ENCODE measurements at places on chromosomes 11 and 22. TPM values are rescaled to one million over a fixed set of nuclear protein-coding genes. Genes with fewer than 3 reads are reported as not detected.

DNA sequence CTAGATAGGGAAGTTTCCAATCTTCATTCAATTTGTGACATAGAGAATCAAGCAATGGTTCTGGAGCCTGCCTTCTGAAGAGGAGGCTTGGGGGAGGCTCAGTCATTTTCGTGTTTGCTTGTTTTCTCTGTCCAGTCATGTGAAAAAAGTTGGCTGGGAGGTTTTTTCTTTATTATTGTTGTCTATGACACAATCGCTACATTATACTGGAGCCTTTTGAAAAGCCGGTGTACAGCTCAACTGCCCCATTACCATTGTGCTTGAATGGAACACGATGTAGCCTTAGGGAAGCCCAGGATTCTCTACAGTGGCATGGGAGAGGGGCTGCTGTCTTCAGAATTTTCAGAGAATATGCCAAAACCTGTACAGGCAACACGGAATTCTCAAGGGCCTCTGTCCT lies 57.9 kb upstream of the NCAM1 start:
- DNase-seq: no peak

- DNase-seq: no peak
These were observed 29.8 kb downstream of the TEAD1 start for GRCh38 chr11:12704049-12704448.

GRCh38 chr11:116980136-116980793 lies 118.0 kb downstream of the SIK3 start:
- peak; percentile 50 for DNase-seq

KLHDC7B gene
- 2.3 TPM for total RNA-seq

DNA sequence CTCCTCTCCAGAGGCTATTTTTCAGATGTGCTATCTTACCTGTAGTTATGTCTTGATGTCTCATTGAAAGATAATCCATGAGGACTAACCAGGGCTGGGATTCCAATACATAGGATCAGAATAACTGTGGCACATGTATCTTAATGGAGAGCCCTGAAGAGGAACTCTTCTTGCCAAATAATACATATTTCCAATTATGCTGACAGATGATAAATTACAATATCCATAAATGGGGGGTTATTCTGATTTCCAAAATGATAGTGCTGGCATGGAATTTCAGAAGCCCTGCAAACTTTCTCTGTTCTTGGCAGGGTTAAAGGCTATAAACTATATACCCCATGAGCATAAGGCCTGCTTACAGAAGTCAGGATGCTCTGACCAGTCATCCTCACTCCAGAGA lies 154.2 kb downstream of the ATG16L2 start:
- DNase-seq: no peak

DNA sequence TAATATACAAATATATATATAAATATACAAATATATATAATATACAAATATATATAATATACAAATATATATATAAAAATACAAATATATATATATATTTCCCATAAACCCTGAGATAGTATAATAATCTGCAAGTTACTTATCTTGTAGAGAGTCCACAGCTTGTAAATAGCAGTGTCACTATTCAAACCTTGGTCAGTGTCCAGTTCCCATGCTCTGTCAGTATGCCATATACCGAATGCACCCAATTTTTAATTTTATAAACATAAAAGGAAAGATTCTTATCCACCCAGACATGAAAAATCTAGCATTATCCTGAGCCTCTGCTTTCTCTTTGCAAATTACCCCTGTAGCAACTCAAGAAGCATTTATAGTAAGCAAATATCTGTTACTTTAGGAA lies 21.6 kb upstream of the CTSC start:
- DNase-seq: no peak

DNA sequence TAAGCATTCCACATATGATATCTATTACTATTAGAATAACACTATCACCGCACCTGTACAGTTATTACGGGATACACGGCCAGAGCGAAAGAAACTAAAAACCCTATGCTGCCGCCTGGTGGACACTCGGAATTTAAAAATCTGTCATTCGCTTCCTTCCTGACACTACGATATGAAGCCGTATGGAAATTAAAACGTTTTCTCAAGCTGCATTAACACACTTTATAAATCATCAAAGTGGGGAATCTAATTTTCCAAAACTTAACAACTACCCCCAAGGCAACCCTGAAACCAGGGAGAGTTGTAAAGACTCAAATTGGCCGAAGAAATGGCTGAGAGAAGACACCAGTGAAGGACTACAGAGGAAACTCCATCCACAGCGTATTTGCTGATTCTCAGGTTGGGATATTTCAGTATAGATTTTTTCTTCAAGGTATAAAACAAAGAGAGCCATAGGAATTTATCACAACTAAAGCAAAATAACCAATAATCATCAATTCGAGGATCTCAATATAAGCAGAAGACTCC lies 1.4 kb downstream of the CCDC73 start:
- peak; percentile 72 for DNase-seq

DNA sequence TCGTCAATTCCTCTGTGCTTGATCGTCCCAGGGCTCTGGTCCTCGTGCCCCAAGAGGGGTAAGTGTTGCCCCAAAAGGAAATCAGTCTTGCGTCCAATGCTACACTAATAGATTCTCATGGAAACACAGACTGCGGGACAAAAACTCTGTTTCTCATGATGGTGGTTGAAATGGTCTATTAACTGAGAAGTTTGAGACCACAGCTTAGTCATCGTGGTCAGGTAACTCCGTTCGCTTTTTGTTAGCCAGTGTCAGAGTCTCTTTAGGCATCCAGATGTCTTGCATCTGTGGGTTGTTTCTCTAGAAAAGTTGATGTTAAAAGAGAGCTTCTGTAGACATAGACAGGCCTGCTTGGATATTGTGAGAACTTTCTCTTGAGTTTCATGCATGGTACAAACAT lies 104.6 kb upstream of the SORL1-AS1 start:
- no peak for DNase-seq

DNA sequence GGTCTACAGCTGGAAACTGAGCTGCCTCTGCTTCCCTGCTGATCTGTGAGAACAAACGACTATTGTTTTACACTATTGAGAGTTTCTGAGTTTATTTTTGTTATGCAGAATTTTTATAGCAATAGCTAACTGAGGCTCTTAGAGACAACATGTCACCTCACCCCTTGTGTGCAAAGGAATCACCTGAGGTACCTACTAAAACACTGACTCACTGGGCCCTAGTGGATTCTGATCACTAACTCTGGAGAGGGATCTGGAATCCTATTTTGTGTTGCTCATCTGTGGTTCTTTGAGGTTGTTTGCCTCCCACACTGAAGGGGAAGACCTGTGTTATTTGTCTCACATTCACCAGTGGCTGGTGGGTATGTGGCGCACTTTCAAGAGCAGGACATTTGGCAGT lies 13.4 kb upstream of the B3GAT1 start:
- no peak for DNase-seq

DNA sequence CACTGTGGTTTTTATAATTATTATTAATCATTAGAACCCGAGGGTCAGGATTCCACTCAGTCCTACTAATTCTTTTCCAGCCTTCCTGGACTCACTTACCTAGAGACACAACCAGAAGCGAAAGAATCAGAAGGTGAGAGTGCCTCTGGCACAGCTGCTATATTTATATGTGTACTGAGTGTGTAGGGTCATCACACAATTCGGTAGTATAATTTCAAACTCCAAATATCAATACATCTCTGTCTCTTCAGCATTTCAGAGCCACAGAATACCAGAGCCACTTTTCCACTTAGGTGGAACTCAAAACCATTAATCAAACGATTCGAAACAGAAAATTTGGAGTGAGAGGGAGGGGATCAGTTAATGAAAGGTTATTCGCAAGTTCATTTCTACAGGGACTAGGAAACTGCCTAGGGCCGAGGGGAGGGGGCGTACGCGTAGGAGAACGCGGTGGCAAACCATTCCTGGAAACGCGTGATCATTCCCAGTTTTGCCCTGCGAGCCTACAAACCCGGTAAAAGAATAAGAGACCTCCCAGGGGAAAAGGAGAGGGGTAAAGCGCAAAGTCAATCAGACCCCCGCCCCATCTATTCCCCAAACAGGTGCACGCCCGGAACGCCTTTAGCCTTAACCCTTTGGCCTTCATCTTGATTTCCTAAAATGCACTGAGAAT lies 5.4 kb downstream of the BSX start:
- DNase-seq: no peak

DNA sequence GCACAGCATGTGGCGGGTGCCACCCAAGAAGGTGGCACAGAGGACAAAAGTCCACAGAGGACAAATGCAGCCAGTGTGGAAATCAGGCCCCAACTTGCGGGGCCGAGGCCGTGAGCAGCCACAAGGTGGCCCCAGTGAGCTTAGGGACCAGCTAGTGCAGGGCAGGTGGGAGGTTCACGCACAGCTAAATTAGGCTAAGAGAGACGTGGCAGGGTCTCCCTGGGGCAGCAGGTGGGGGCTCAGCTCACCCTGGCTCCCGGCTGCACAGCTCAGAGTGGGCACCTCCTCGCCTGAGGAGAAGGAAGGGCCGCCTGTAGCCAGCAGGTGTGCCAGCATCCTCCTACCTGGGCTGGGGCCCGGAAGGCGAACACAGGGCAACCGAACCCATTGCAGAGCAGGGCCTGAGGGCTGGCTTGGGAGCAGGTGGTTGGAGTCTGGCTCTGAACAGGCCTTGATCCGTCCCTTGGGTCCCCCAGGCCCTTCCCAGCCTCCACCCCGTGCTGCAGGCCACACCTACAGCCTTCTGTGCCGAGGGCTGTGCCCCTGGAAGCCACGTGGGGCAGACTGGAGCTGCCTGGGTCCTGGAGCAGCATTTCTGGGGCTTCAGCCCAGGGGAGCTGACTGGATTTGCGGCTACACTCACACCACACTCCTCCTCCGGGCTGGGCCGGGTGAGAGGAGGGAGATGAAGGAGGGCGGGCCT lies 26.1 kb upstream of the CELSR1 start:
- DNase-seq: peak; percentile 71

DNA sequence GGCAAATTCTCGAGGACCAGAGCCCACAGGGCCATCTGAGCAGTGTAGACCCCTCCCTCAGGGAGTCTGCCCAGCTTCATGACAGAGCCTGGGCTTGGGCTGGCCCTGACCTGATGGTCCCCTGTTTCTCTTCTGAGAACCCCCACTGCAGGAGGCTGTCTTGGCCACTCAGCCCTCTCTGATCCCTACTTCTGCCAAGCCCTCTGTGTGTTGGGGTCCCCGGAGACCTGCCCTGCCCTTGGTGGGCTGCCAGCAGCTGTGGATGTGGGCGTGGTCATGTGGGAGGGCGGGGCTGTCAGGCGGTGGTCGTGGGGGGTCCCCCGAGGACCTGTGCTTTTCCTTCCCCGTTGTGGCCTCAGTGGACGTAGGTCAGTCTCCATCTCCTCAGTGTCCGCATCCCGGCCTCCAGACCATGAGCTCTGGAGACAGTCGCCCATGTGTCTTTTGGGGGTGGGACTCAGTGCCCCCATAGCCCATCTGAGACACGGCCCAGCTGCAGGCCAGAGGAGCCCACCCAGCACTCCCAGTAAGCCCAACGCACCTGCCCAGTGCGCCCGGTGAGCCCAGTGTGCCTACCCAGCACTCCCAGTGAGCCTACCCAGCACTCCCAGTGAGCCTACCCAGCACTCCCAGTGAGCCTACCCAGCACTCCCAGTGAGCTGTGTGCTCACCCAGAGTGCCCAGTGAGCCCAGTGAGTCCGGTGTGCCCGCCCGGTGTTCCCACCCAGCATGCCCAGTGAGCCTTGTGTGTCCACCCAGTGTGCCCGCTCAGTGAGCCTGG lies 409.2 kb downstream of the TBC1D22A start:
- DNase-seq: no peak

DNA sequence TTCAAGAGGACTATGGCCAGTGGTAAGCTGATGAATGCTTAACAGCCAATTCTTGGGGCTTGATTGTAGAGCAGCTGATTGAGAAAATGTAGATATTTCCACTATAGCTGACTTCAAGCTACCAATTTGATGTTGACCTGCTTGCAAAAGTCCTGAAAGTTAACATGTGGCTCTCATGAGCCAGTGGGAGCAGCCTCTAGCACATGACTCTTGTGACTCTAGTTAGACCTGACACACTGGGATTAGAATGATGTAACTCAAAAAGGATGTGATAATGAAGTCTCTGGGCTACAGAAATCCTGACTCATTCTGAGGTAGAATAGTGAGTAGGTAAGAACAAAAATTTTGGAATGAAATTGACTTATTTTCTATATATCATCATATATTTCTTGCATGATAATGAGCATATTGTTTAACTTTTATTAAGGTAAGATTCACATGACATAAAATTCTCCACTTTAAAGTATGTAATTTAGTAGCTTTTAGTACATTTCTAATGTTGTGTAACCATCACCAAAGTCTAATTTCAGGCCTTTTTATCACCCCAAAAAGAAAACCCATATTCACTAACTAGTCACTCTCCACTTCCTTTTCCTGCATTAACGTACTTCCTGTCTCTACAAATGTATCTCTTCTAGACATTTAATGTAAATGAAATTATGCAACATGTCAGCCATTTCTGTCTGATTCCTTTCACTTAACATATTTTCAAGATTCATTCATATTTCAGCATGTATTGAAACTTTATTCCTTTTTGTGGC lies 16.1 kb upstream of the OR52H1 start:
- DNase-seq: no peak

- DNase-seq: no peak
These were observed 1630.1 kb upstream of the TENM4 start for GRCh38 chr11:81070948-81071347.

- no peak for DNase-seq
These were observed 167.0 kb upstream of the B3GAT1 start for GRCh38 chr11:134578807-134579723.

DNA sequence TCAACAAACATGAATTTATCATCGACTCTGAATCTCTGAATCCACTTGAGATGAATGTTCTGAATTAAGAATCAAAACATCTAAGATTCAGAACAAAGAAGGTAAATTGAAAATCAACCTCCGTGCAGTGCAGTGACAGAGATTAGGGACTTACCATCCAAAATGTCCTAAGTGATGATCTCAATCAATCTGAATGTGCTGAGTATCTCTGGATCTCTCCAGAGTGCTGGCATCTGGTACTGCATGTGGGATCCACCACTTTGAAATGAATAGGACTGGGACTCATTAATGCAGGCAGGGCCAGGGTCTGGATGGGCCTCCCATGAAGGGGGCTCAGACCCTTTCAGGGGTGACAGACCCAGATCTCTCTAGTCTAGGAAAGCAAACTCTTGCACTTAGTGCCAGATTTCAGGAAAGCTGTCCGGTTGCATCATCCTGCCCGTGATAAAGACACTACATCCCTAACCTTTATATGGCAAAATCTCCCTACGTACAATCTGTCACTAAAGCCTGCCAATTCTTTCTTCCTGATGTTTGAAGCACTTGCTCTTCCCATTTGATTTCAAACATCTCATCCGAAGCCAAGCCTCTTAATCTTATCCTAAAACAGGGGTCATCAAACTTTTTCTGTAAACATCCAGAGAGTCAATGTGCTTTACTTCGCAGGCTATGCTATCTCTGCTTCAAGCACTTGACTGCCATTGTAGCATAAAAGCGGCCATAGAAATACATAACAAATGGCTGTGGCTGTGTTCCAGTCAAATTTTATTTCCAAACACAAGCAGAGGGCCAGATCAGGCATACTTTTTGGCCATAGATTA lies 263.3 kb downstream of the LARGE1 start:
- no peak for DNase-seq

TBX10 gene
- not detected for total RNA-seq

GRCh38 chr11:27060816-27061460 lies 20.3 kb downstream of the BBOX1 start:
- no peak for DNase-seq

PLA2G3 gene
- total RNA-seq: not detected

LMO1 gene
- total RNA-seq: not detected
